Upper lobe of left lung (tissue), 6 donors: ENCODE measurements at places on chromosomes 3 and 15.
A peak's percentile ranks its signal among the peaks of the same experiment; 100 is the strongest.

- no peak for DNase-seq
Measured at GRCh38 chr3:94241986-94242385, 179.1 kb downstream of the NSUN3 start.

- DNase-seq, result no peak
Measured at GRCh38 chr3:174125267-174125824, 727.8 kb downstream of the NLGN1 start.

- no peak for DNase-seq
Measured at GRCh38 chr15:63391669-63392360, 10.2 kb upstream of the CA12 start.

DNA sequence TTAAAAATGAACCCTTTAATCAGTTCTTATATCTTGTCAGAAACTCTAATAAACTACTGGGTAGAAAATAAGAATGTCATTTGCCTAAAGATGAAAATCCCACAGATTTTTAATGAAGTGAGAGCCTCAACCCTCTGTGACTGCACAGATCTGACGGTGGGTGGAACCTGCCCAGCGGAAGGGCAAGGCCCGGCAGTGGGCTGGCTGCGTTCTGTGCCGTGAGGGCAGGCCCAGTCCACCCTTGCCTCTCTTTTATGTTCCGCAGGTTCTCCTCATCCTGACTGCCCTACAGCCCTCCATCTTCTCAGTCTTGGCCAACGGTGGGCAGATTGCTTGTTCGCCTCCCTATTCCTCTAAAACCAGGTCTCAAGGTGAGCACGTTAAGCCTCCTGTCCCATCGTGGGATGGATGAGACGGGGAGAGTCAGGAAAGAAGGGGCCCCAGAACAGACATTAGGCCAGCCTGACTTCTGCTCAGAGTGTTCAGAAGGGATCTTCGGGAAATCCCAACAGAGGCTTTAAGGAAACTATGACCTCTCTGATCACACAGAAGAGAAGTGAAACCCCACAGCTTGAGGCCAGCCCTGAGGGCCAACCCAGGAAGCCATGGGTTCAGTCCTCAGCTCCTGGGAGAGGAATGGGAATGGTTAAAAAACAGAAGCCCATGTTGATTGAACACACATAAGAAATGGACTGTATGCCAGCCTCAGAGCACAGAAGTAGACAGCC lies 16.0 kb downstream of the SLC51A start:
- DNase-seq, result no peak

GRCh38 chr15:51625236-51625635 lies 2.7 kb upstream of the DMXL2 start:
- DNase-seq, result no peak

DNA sequence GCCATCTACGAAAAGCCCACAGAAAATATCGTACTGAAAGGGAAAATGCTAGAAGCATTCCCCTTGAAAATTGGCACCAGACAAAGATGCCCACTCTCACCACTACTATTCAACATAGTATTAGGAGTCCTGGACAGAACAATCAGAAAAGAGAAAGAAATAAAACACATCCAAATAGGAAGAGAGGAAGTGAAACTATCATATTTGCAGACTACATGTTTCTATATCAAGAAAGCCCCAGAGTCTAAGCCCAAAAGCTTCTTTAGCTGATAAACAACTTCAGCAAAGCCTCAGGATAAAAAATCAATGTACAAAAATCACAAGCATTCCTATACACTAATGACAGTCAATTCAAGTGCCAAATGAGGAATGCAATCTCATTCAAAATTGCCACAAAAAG lies 15.6 kb downstream of the OR5K3 start:
- DNase-seq, result no peak

GRCh38 chr3:125022206-125022605 lies 33.6 kb downstream of the HEG1 start:
- DNase-seq, result no peak

DNA sequence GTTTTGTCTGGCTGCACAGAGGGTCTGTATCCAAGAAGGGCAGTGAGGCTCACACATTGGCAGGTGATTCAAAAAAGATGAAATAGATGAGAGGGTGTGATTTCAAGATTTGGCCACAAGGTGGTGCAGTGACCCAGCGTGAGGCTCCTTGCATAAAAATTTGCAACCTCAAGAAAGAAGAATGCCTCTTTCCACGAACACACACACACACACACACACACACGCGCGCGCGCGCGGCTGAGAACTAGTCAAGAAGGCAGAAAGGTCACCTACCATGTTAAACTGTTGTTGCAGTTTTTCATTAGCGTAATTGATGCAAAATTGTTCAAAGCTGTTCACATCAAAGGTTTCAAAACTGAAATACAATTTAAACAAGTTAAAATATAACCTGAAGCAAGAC lies 39.2 kb downstream of the MYO5C start:
- DNase-seq, result peak; percentile 71

DNA sequence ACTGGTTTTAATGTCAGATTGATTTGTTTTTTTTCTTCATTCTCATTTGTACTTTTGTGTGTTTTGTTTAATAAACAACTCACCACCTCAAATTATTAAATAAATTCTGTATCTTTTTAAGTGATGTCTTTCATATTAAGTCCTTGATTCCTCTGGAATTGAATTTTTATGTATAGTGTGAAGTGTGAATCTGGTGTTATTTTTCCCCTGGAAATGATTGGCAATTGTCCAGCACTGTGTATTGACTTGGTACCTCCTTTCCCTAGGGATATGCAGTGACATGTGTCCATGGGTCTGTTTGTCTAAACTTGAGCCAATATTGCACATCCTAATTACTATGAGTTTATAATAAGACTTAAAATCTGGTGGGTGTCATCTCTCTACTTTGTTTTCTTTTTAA lies 2.1 kb downstream of the RNU5B-1 start:
- DNase-seq, result no peak

GRCh38 chr3:146024260-146024659 lies 136.7 kb downstream of the PLOD2 start:
- DNase-seq, result no peak

DNA sequence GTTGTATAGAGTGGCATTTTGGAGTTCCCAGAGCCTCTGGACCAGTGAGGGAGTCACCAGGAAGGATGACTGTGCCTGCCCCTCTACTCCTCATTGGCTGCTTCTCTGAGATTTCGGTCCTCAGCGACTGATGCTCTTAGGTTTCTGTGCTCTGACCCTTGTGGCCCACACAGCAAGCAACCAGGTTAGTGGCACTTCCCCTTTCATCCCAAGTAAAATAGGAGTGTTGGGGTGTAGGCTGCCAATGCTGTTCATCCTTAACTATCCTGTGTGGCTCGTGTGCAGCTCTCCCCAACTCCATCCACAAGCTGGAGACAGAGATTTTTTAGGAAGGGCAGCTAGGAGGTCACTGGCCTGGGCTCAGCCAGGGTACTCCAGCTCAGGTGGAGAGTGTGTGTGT lies 21.3 kb downstream of the PRR23A start:
- DNase-seq, result no peak

GRCh38 chr3:69749461-69749860 lies 10.2 kb downstream of the MITF start:
- DNase-seq, result no peak

DNA sequence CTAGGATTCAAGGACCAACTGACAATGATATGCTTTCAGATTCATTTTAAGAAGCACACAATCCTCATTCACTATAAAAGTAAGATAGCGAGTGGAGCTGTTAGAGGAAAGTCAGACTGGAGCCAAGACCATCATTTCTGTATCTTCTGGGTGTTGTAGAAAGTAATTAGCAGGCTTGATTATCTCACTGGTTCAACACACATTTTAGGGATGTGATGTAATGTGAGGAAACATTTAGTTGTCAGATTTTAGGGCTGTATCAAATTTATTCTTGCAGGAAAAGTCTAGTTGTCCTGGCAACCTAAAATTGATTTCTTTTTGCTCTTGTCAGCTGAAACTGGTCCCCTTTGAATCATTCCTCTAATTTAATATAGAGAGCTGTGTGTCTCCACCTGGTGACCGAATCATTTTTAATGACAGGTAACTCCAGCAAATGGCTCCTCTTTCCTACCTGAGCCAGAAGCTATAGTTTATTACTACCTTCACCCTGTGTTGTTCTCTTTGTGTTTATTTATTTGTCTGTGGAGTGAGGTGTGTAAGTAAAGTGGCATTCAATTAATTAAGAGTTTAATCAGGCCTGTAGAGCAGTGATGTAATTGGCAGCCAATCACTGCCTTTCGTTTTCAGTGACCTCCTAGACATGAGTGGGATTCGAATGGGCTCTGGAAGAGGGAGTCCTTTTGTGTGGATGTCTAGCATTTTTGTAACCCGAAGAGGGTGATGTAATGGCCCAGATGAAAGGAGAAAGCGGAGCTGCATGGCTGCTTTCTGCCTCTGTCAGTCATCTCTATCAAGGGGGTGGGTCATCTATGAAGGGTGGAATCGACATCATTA lies 125.8 kb downstream of the LPP start:
- DNase-seq, result no peak

DNA sequence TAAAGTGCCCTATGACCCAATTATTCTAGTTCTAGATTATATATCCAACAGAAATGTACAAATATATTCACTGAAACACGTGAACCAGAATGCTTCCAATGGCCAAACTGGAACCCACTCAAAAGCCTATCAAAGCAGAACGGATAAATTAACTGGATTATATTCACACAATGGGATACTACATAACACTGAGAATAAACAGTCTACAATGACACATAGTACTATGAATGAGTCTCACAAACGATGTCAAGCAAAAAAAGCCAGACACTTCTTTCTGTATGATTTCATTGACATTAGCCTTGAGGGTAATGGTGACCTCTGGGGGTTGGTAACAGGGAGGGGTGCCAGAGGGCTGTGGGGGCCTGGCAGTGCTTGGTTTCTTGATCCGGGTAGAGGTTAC lies 50.9 kb upstream of the HACD2 start:
- no peak for DNase-seq
